ENCODE measurements at places on chromosomes 13 and 19. TPM values are rescaled to one million over a fixed set of nuclear protein-coding genes. Genes with fewer than 3 reads are reported as not detected.

The HIPK4 gene
- not detected for total RNA-seq

The AMH gene
- total RNA-seq, result 4.0 TPM

The PEAK3 gene
- not detected for total RNA-seq

The TEKTIP1 gene
- 2.1 TPM for total RNA-seq

The CGB1 gene
- not detected for total RNA-seq

- DNase-seq, result no peak
Observed at GRCh38 chr13:41835871-41836270, 125.0 kb downstream of the VWA8 start.

DNA sequence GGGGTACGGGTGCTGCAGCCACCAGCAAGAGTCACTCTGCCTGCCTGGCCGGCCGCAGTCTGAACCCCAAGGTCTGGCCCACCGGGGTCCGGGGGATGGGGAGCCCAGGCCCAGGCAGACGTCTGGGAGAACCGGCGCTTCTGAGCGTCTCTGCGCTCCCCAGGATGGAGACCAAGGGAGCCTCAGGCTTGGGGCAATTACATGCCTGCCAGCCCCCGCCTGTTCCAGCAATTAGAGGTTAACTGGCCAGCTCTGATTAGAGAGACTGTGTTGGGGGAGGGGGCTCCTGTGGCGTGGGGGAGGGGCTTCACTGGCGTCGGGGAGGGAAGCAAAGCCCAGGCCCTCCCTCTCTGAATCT lies 11.9 kb downstream of the MEIS3 start:
- DNase-seq, result no peak

GRCh38 chr19:44985445-44985844 lies 15.8 kb upstream of the RELB start:
- no peak for DNase-seq

GRCh38 chr13:109439813-109440212 lies 346.6 kb downstream of the IRS2 start:
- no peak for DNase-seq

- no peak for DNase-seq
Observed at GRCh38 chr13:75285310-75285709, 196.7 kb downstream of the TBC1D4 start.

GRCh38 chr13:97266772-97267417 lies 44.8 kb downstream of the MBNL2 start:
- no peak for DNase-seq

DNA sequence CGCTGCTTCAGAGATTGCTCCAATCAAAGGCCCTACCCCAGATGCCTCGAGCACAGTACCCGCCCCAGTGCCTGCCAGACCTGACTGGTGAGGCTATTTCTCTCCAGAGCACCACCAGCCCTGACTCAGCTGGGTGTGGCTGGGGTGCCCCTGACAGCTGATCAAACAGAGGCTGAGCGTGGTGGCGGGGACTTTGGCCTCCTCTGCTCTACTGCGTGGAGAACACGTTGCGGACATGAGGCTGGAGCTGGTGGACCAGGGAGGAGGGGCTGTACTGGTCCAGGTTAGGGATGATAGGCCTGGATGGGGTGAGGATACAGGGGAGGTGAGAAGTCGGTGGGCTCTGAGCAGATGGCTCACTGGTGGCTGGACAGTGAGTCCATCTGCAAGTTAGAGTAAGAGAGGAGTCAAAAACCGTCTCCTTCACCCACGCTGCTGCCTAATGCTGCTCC lies 3.5 kb upstream of the DOCK6 start:
- DNase-seq, result no peak

DNA sequence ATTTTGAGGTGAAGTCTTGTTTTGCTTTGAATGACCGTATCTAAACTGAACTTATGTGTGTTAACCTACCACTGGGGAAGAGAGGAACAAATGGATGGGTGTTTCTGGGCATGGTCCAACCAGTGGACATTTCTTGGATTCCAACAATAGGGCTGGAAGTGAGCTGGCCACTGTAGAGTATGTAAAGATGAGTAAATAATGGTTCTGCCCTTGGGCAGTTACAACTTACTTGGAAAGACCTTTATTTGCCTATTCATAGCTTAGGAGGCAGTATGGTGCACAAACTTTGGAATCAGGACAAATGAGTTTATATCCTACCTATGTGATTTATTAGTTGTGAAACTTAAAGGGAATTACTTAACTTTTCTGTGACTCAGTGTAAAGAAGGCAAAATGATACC lies 429.5 kb downstream of the HS6ST3 start:
- DNase-seq, result no peak

DNA sequence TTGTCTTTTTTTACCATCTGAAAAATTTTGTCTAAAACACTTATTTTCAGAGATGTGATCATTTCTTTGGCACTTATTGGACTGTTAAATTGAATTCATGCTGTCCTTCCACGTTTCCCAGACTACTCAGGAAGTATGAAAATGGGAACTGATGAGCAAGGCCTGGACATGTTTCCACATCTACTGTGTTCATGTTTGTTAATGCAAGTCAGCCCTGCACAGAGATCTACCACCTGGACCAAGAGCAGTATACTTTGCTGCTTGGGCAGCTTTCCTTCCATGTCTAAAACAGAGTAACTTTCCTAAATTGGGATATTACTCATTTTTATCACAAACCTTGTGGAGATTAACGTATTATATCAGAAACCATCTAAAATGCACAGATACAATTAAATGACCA lies 687.4 kb downstream of the DIAPH3 start:
- DNase-seq, result no peak

- no peak for DNase-seq
Observed at GRCh38 chr13:85314686-85315085, 484.5 kb downstream of the SLITRK6 start.

GRCh38 chr13:97069050-97069815 lies 75.0 kb upstream of the OXGR1 start:
- DNase-seq, result no peak

Measured in activated naive CD4-positive, alpha-beta T cell treated with anti-CD3 and anti-CD28 coated beads for 36 hours (primary cell).